ENCODE measurements at places on chromosomes 13 and 19.

DNA sequence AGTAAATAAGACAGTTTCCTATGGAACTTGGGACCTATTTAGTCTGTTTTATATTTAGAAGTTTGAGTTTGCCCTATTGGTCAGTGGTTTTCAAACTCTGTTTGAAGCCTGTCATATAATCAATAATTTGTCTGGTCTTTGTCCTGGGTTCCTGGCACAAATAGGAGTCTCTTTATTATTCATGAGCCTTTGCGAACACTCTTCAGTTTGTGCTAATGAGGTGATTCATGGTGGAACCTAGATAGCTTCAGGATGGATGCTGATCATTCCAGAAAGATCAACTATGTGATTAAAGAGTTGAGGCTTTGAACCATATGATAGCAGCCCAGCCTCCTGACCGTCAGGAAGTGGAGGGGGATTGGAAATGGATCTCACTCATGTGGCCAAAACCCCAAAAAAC lies 10.0 kb upstream of the VWA8 start:
- no peak for DNase-seq

DNA sequence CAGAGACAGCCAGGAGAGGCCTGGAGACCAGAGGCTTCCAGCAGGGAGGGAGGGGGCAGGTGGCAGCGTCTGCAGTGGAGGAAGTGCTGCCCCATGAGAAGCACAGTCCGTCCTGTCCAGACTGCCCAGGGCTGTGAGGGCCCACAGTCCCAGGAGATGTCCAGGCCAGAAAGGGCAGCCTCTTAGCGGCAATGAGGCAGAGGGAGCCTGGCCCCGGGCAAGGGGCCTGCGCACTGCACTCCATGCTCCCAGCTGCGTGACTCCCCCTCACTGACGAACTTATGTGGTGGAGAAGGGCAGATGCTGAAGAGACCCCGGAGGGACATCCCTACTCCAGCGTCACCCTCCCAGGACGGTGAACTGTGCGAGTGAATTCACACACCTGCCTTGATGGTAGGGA lies 115.3 kb downstream of the SOX1 start:
- DNase-seq = no peak

DNA sequence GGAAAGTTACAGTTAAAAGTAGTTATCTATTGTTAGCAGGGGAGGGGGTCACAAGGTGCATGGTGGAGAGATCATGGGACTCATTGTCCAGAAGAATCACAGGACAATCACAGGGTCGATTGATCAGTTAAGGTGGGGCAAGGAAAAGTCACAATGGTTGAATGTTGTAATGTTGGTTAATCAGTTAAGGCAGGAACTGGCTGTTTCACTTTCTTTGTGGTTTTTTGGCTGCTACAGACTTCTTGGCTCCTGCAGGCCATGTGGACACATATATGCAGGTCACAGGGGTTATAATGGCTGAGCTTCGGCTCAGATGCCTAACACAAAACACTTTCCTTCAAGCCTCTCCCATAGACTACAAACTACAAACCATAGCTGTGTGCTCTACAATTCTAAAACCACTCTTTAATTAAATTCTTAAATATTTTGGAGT lies 6.9 kb upstream of the ZNF431 start:
- no peak for DNase-seq

GRCh38 chr19:46828484-46828883 lies 22.2 kb downstream of the AP2S1 start:
- no peak for DNase-seq

DNA sequence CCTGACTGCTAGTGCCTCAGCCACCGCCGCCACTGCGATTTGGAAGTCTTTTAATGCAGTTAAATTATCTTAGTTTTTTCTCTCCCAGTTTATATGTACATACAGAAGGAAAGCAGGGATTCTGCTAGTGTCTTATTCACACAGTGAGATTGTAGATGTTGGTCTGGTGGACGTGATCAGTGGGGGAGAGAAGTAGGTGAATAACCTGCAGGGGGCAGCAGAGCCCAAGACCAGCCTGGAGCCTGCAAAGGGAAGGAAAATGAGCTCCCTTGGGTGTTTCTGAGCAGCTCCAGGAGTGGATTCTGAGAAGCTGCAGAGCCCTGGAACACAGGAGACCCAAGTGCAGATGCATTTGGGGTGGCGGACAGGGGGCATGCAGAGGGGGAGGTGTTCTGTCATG lies 26.3 kb downstream of the ZNF844 start:
- no peak for DNase-seq

- DNase-seq = no peak
Observed at GRCh38 chr19:33329060-33329459, 26.7 kb upstream of the CEBPA start.

GRCh38 chr13:24288870-24289269 lies 20.5 kb upstream of the C1QTNF9 start:
- DNase-seq = no peak

- DNase-seq = no peak
Observed at GRCh38 chr19:55118401-55118991, 1.1 kb upstream of the PPP1R12C start.

Data from NCI-H2081 treated with DMSO at 0.1 percent for 48 hours (cell line).